ENCODE measurements at places on chromosomes 13 and 19.

- no peak for DNase-seq
Observed at GRCh38 chr19:2236064-2236313, 140 bp downstream of the PLEKHJ1 start.

- no peak for DNase-seq
Observed at GRCh38 chr19:4911314-4911713, 2.0 kb downstream of the UHRF1 start.

DNA sequence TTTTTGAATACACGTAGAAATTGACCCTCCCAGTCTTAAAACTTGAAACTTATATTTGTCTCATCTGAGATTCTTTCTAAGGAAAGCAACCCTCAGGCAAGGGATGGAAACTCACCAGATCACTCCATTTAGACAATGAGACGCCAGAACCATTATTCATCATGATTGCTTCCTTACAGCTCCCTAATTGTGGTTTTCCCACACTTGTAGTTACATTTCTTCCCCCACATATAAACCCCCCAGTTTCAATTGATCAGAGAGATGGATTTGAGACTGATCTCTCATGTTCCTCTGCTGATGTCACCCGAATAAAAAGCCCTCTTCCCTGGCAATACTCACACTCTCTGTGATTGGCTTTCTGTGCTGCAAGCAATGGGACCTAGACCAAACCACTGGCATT is 197.9 kb upstream of the STARD13 start:
- no peak for DNase-seq

DNA sequence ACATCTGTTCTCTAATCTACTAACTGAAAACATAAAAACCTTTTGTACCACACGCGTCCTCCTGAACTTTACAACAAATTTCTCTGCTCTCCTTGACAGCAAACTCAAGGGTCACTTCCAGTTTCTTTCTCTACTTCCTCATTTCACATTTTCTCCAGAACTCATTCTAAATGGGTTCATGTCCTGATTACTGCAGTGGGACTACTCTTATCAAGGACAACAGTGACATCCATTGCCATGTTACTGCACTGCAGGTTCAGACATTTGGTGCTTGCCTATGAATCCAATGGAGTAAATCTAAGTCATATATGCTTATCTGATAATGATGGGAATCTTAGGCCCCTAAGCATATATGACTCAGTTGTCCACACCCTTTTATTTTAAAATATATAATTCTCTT is 35.3 kb downstream of the FPR3 start:
- DNase-seq, result no peak

- no peak for DNase-seq
Observed at GRCh38 chr19:46907880-46908279, 47.1 kb downstream of the ARHGAP35 start.

DNA sequence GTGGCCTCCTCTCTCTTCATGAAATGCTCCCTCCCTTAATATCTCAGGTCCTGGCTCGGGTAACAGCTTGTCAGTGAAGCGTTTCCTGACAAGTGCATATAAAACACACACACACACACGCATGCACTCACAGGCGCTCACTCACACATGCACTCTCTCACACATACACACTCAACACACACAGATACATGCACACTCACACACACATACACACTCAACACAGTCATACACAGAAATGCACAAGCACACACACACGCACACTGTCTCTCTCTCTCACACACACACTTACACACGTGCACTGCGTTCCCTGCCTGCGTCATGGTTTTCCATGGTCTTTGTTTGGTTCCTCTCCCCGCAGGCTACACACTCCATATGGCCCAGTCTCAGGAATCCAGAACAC is 344.1 kb downstream of the UQCRFS1 start:
- DNase-seq, result no peak

DNA sequence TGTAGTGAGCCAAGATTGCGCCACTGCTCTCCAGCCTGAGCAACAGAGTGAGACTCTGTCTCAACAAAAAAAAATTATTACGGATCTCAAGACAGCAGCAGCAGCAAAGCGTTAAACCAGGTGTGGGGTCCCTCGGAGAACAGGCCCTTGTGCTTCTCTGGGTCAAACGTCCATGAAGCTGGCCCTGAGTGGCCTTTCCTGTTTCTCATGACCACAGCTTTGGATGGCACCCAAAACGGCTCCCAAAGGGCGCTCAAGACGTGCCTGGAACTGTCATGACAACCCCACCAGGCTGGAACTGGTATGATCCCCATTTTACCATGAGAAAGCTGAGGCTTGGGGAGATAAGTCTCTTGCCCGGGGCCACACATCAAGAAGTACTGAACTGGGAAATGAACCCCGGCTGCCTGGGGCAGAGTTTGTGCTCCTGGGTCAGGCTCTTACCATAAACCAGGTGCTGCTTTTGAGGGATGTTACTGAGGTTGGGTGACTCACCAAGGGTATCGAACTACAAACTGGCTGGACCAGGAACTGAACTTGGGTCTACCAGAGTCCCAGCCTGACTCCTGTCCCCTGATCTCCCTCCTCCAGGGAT is 11.6 kb upstream of the SAMD1 start:
- DNase-seq, result no peak

DNA sequence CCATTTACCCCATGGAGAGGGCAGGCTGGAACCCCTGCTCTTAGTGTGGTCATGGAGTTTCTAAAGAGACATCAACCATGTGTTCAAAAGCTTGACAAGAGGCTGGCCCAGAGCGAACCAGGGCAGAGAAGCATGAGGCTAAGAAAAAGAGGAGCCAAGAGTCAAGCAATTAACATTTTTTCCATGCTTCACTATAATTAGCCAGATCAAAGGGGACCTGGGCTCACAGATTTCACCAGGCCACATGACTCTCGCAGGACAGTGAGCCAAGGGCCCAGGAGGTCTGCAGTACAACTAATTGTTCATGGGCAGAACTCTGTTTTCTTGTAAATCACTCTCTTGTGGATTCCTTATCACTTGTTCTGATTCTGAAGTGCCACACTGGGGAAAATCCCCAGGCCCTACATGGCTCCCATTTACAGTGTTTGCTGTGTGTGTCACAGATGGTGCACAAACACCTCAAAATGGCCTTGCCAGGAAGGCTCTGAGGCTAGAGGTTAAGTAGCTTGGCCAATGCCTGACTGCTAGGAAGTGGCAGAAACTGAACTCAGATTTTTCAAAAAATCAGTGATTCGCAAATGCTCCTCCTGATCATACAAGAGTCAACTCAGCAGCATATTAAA is 101.2 kb downstream of the LHFPL6 start:
- no peak for DNase-seq

DNA sequence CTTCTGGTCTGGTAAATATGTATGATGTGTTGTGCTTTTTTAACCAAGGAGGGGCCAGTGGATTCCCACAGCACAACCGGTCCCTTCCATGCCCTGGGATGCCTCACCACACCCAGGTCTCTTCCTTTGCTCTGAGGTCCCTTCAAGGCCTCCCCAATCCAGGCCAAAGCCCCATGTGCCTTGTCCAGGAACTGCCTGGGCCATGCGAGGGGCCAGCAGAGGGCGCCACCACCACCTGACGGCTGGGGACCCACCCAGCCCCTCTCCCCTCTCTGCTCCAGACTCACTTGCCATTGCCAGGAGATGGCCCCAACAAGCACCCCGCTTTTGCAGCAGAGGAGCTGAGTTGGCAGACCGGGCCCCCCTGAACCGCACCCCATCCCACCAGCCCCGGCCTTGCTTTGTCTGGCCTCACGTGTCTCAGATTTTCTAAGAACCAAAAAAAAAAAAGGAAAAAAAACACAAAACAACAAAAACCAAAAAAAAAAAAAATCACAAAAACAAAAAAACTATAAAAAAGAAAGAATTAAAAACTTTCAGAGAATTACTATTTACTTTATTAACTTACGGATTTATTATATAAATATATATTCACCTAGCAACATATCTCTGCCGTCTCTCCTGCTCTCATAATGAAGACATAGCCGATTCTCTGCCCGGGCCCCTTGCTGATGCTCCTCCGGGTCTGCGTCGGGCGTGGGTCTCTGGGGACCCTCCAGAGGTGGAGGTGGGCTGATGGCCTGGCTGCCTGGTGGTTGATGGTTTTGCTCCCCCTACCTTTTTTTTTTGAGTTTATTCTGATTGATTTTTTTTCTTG is 14.4 kb downstream of the CAPN12 start:
- peak; percentile 54 for DNase-seq

All from stimulated activated CD8-positive, alpha-beta memory T cell treated with anti-CD3 and anti-CD28 coated beads, Interleukin-4, amount 100 ng/mL, for 1 hour (primary cell).